ENCODE measurements at places on chromosomes 12 and 14.

DNA sequence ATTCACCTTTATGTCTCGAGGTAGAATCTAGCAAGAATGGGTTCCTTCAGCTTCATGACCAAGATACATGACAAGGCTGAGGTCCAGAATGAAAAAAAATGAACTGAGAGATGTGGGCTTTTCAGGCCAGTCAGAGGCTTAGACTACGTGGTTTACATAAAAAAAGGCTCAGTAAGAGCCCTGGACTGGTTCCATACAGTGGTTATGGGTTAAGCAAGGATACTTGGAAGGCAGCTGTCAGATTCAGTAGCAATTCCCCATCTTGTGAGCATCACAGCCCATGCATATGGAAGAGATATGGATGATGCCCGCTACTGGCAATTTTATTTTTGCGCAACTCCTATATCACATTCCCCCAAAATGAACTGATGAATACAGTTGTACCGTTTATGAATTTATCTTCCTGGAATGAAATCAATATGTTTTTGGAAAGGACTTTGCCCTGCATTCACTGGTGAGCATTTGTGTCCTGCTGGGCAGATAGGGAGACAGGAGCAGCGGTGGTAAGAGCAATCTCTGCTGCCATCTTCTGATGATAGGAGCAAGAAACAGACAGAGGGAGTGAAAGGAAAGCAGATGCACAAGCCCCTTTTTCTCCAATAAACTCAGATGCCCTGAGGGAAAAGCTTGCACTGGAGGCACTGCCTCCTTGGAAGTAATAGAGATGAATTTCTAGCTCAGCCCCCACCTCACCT lies 280.4 kb downstream of the GALC start:
- no peak for DNase-seq

- DNase-seq: no peak
Observed at GRCh38 chr12:117033382-117034221, 65.6 kb downstream of the TESC start.

GRCh38 chr14:36217027-36217426 lies 40.5 kb upstream of the PTCSC3 start:
- DNase-seq: no peak

GRCh38 chr14:30283822-30284446 lies 275.0 kb upstream of the G2E3 start:
- no peak for DNase-seq

DNA sequence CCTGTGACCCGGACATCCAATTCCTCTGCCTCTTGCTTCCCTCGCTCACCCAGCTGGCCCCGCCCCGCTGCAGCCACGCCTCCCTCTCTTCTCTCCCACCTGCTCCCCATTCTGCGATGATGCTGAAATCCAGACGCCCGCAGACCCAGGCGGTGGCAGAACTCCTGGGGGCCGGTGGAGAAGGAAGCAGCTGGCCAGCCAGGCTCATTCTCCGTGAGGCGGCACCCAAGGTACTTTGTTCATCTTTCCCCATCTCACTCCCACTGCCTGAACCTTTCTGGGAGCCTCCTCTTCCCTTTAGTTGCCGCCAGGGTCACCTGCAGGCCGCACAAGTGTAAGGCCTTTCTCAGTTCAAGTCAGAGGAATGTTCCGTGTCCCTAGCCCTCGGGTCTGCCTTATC lies 35.7 kb downstream of the FOXN4 start:
- DNase-seq: no peak

DNA sequence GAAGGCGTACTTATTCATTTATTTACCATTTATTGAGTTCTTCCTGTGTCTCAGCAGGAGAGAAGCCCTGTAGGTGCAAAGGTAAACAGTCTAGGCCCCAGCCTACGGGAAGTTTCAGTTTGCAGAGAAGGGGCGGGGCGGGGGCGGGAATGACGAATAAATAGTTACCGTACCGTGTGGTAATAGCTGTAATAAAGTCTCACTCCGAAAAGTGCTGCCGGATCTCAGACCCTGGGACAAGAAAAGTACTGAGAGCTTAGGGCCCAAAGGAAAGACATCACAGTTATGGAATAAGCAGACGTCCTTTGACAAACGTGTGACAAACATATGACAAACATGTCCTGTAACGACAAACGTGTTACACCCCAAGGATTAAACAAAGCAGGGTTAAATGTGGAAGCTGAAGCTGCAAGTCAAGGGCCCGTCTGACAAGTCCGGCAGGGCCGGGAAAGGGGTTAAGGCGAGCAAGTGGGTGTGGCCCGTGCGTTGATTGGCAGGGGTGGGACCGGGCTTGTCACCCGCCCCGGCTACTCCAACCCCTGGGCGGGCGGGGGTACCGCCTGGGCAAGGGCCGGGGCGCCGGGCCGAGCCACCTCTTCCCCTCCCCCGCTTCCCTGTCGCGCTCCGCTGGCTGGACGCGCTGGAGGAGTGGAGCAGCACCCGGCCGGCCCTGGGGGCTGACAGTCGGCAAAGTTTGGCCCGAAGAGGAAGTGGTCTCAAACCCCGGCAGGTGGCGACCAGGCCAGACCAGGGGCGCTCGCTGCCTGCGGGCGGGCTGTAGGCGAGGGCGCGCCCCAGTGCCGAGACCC lies at the start of gene LRP10:
TSS of gene LRP10 (plus strand) at position 517 of the 809 bp plus-strand sequence. CDS start 564 bp downstream, outside the sequence.
- DNase-seq: peak; percentile 84

GRCh38 chr14:100593751-100594624 lies 6.8 kb upstream of the BEGAIN start:
- no peak for DNase-seq

- DNase-seq: no peak
Observed at GRCh38 chr14:35879151-35879648, 53.1 kb downstream of the BRMS1L start.

DNA sequence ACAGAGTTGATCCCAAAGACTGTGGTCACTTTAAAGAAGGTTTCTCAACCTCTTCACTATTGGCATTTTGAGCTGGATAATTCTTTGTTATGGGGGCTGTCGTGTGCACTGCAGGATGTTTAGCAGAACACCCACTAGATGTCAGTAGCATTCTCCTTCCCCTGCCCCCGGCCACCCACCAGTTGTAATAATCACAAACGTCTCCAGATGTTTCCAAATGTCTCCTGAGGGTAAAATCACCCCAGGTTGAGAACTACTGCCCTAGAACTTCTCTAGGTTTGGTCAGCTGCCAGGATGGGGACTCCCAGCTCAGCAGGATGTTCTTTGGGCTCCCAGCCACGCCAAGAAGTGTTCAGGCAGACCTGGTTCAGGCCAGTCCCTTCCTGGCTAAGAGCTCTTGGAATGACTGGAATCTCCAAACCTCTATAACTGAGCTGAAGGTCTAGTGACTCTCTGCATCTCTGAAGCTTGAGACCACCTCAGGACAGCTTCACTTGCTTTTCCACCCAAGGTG lies 12.5 kb upstream of the AJUBA start:
- no peak for DNase-seq

- no peak for DNase-seq
Observed at GRCh38 chr12:117124421-117125271, 25.4 kb upstream of the TESC start.

DNA sequence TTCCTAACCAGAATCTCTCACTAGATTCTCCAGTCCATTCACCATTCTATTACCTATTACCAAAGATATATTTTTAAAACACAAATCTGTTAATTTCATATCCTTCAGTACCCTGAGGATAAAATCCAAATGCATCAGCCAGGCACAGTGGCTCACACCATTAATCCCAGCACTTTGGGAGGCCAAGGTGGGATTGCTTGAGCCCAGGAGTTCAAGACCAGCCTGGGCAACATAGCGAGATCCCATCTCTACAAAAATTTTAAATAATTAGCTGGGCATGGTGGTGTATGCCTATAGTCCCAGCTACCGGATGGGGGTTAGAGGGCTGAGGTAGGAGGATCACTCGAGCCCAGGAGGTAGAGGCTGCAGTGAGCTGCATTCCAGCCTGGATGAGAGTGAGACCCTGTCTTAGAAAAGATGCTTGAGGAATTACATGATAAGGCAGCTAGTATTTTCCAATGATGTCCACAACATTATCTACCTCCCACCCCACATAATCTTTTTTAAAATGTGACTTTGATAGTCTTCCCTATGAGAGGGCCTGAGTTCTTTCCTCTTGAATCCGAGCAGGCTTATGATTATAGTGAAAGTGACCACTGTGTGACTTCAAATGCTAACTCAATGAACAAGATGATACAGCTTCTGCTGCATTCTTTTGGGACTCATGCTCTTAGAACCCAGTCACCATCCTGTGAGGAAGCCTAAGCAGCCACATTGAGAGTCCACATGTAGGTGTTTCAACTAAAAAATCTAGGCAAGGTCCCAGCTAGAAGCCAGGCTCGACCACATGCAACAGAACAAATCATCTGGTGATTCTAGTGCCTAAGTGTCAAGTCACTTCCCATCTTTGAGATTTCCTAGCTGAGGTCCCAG lies 18.0 kb downstream of the HECTD1 start:
- no peak for DNase-seq

GRCh38 chr14:89365061-89365801 lies 51.8 kb downstream of the FOXN3 start:
- no peak for DNase-seq

GRCh38 chr12:15163030-15163976 lies 57.9 kb downstream of the RERG start:
- DNase-seq: no peak

- no peak for DNase-seq
Observed at GRCh38 chr14:56341766-56342493, 223.7 kb downstream of the PELI2 start.
